Iris pigment epithelial cell (primary cell): ENCODE measurements at places on chromosomes 12 and 14.

DNA sequence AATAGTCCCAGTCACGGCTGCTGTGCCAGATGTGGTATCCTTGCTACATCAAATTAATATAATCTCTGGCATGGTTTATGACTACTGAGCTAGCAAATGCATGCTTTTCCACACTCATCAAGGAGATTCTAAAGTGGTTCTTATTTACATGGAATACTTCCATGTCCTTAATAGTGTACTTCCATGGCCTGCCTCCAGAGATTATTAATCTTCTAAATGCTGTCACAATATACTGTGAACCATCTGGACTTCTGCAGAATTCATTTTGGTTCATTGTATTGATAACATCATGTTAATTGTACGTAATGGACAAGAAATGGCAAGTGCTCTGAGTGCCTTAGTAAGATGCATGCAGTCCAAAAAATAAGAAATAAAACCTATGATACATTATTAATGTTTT is 230.8 kb downstream of the NUAK1 start:
- DNase-seq: no peak

- no peak for DNase-seq
These were observed 88.4 kb downstream of the BORCS5 start for GRCh38 chr12:12445165-12445881.

GRCh38 chr14:68094752-68095151 is 275.2 kb downstream of the RAD51B start:
- DNase-seq: no peak

GRCh38 chr12:128008341-128008740 is 258.6 kb upstream of the TMEM132C start:
- peak; percentile 50 for DNase-seq

DNA sequence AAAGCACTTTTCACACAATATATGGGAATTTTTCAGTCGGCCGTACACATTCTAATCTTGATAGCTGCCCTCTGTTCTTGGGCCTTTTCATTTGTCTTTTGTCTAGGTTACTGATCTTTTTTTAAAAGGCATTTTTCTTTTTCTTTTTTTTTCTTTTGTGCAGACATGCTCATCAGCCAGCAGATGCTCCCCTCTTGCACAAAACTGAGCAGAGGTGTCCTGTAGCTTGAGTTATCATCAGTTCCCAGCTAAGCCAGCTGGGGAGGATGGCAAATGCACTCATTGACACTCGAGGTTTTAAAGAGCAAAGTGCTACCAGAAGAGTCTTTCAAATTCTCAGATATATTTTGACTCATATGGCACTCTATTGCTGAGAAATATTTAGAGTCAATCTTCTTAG is 913.9 kb upstream of the SEL1L start:
- DNase-seq: no peak

GRCh38 chr12:45671254-45671653 is 58.3 kb upstream of the ARID2 start:
- peak; percentile 72 for DNase-seq

DNA sequence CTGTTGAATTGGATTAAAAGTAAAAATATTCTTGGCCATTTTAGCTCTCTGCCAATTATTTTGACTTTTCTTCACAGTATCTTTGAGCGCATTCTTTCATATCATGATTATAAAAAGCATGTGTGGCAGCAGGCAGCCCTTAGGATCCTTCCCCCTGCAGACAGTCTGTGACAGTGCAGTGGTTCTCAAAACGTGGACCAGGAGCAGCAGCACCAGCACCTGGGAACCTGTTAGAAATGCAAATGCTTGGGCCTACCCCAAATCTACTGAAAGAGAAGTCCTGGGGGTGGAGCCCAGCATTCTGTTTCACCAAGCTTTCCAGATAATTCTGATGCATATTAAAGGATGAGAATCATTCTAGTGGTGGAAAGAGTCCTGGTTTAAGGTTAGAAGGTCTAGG is 155.6 kb downstream of the MON2 start:
- no peak for DNase-seq

- DNase-seq: peak; percentile 86
These were observed 26.2 kb downstream of the GLRX5 start for GRCh38 chr14:95561001-95561412.

DNA sequence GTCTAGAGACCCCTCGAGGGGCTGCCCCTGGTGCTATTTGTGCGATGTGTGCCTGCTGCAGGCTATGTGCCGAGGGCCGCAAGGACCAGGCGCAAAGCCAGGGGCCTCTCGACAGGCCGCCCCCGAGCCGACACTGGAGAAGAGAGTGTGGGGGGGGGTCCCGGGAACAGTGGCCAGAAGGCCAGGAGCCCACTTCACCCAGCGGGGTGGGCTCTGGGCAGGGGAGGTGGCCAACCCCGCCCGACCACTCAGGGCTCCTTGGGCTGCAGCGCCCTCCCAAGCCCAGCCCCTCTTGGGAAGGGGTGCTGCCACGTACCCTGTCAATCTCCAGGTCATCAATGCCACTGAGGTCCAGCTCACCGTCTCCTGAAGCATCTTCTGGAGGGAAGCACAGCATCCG is 28.6 kb upstream of the BTBD6 start:
- no peak for DNase-seq

GRCh38 chr14:90518069-90518940 is 121.5 kb downstream of the CALM1 start:
- no peak for DNase-seq
